T1000 (cell line): ENCODE measurements at places on chromosomes 11 and 22.
A peak's percentile ranks its signal among the peaks of the same experiment; 100 is the strongest.

DNA sequence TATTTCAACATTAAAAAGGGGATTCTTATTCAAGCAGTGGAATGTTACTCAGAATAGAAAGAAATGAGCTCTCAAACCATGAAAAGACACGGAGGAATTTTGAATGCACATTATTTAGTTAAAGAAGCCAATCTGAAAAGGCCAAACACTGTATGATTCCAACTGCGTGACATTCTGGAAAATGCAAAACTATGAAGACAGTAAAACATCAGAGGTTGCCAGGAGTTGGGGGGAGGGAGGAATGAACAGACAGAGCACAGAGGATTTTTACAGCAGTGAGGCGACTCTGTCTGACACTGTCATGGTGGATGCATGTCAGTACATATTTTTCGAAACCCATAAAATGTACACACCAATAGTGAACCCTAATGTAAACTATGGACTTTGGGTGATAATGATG lies 22.9 kb upstream of the THY1 start:
- no peak for DNase-seq

DNA sequence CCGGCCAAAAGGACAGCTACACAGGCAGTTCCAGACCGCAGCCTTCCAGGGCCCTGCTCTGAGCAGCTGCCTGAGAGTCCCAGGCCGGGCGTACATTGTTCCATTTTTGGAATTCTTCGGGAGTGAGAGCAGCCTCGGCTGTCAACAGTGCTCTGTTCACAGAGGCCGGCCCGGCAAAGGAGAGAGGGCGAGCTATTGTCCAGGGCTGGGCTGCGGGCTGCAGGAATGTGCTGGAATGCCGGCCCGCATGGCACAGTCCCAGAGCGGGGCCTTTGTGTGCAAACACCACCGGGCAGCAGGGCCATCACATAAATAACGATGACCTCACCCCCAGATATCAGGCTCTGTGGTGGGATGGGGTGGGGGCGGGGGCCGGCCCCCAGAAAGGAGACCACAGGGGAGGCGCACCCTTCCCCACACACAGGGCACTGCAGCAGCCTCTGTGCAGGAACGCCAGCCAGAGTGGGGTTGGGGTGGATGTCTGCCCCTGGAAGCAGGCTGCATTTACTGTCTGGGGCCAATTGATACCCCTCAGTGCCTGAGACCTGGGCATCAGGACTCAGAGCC lies 15.8 kb downstream of the LINC01488 start:
- peak; percentile 88 for DNase-seq

DNA sequence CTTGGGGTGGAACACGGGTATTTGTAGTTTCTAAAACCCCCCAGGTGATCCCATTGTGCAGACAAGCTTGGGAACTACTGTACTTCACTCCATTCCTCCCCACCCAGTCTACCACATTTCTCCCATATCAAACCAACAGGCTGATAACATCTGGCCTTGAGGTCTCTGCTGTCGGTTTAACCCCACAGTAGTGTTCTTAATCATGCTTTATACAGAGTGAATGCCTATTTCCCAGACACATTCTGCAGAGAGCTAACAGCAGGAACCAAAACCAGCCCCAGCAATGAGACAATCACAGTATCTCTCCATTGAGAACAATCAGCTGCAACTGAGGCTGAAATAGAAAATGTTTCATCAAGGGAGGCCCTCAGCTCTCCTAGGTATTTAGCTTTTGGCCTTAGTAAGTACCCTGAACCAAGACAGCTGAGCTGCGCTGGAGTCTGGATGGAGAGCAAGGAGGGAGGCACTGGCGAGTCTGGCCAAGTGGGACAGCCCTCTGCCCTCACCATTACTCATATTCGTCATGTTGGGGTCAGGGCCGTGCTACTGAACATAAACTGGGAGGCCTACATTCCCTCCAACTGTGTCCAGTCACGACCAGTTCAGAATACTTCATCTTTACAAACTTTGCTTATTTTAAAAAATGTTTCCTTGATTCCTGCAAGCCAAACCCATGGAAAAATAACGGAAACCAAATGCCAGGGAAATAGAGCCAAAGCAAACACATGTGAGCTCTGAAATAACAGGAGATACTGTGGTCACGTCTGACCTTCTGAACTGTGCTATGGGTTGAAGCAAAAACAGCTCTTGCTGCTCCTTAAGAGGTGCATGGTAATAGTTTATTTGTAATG lies 81.0 kb downstream of the CCDC34 start:
- DNase-seq = no peak

- DNase-seq = no peak
These were observed 117.5 kb upstream of the TOP3B start for GRCh38 chr22:22099833-22100812.

DNA sequence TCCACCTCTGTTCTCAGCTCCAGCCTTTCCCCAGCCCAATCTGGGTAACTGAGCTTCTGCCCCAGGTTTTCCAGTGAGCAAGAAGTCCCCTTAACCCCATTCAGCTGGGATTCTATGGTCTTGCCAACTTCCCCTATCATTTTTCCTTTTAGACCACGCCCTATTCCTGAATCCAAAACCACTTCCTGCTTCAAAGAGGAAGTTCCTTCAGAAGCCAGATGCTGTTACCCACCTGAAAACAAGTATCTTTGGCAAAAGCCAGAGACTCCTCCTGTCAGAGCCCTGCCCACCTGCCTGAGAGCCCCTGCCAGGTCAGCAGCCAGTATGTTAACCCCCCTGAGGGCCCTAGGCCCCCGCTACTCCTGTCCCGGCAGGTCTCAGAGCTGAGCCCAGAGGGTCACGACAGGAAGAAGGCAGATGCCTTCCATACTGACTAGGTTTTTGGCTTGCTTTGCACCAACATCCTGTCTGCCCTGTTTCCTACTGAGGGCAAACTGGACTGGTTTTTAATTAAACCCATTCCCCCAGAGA lies 20.3 kb upstream of the MICAL2 start:
- no peak for DNase-seq

DNA sequence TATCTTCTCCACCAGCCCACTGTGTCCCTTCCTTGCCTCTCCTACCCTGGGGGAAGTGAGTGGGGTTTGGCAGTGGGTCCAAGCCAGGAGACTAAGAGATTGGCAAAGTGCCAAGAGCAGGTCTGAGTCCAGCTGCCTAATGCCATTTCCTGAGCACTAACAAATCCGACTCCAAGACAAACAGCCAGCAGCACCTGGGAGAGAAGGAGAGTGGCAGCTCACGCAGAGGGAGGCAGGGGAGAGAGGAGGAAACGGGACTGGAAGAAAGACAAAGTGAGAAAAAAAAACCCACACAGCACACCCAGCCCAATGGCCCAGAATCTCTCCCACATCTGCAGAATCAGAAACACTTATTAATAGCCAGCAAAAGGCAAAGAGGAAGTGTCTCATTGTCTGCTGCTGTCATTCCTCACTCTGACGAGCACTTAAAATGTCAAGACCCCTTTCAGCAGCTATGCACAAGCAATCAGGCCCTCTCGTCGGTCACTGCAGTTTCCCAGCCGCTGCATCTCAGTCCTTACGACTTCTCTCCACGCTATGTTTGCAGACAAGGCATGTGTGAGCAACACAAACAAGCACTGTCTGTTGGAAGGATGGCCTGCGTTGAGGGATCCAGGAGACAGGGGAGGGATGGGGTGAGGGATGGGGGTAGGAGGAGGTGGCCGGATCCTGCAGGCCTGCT lies 558.4 kb upstream of the CADM1 start:
- DNase-seq = no peak

- no peak for DNase-seq
These were observed 812.9 kb downstream of the JRKL start for GRCh38 chr11:97202613-97203292.

DNA sequence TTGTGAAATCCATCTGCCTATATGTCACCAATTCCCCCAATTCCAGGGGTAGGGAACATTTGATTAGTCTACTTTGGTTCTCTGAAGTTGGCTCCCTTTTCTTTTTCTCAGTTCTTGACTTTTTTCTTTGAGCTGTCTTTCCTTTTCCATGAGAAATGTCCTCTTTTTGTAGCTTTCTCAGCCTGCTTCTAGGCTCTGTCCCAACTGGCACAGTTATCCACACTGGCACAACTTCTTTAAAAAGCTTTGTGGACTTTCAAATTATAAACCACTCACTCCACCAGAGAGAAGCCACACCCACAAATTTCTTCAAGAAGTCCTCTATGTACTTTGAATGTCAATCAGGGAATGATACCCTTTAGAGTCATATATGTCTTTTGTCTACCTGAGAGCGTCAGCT lies 100.5 kb downstream of the TTC17 start:
- DNase-seq = no peak

DNA sequence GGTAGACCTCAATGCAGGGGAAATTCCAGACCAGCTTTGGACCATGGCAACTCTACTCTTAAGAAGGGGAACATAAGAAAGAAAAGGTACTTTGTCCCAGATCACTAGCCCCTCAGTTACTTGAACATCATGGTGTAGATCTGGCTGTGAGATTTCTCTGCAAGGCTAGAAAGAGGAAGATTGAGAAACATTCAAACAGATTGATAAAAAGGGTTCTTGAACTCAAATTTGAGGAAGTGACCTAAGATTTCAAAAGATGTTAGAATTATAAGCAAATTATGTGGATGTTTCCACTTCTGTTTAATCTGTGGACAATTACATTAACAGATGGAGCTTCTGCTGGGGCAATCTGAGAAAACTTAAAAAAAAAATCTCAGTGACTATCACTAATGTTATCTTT lies 21.8 kb upstream of the UPB1 start:
- no peak for DNase-seq

- DNase-seq = no peak
These were observed 28.5 kb upstream of the PAK1 start for GRCh38 chr11:77502346-77502905.

GRCh38 chr11:75233754-75234172 lies 6.8 kb upstream of the TPBGL start:
- DNase-seq = no peak

DNA sequence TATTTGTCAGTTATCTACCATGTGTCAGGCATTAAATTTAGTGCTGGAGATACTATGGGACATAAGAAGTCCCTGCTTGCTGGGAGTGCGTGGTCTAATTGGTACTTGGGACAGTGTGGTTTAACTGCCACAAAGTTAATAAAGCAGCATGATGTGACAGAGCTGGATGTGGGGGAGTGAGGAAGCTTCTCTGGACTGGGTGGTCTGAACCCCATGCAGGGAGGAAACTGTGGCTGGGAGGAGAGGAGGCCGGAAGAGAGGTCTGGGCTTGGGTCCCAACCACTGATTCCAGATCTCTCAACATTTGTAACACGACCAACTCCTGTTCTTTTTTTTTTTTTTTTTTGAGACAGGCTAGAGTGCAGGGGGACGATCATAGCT lies 37.1 kb downstream of the ST3GAL4 start:
- DNase-seq = no peak

DNA sequence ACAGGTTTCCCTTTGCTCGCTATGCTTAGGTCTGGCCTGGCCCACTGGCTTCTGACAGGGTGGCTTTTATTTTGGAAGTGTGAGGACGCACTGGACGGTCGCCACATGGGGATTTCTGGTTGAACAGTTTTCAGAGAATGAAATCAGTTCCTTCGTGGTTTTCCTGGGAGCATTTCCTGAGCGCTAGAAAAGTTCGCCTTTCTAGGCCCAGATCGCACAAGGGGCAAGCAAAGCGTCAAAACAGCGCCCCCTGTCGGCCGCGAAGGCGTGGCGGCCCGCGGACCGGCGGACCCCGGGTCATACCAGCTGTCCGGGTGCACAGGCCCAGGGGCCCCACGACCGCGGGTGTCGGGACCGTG lies 12.7 kb upstream of the CYP2R1 start:
- no peak for DNase-seq

DNA sequence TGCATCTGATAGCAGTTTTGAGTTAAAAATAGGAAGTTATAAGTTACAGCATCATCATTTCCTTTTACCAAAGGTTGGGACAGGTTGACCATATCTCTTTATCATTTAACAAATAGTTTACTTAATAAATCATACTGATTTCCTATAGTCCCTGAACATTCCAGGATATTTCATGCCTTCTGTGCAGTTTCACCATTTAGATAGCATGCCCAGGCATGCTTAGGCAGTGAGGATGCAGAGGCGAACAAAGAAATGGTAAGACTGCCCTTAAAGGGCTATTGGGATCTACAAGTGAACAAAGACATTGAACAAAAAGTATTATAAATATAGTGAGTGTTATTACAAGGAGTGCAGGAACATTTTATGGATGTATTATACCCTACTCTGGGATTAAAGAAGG lies 96.4 kb downstream of the PRMT3 start:
- no peak for DNase-seq

DNA sequence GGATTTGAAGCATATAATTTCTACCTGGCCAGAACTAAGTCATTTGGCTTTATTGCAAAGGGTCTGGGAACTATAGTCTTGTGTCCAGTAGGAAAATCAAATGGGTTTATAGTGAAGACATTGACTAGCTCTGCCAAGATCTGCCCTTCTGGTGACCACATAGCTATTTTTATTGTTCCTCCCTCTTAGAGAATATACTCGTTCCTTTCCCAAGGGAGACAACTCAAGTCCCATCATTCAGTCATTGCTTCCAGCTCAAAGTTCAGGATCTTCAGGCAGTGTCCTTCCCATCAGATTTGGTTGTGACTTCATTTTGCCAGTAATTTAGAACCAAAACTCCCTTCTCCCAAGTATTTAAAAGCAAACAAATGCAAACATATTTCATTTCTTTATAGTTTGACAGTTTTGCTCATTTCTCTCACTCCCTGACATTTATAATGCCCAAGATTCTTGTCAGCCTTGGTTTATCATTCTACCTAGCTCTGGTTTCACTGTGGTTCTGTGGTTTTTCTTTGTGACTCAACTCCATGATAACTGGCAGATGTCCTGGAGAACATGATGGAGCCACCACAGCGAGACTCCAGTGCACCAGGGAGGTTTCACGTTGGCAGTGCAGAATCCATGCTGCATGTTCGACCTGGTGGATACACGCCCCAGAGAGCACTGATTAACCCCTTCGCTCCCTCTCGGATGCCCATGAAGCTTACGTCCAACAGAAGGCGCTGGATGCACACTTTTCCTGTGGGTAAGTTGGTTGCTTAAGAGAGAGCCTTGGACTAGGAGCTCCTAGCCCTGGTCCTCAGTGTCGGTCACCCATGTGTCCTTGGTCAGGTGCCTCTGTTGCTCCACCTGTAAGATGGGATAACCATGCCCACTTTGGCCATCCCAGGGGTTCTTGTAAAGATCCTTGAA lies 64.9 kb downstream of the DEPDC5 start:
- DNase-seq = no peak

DNA sequence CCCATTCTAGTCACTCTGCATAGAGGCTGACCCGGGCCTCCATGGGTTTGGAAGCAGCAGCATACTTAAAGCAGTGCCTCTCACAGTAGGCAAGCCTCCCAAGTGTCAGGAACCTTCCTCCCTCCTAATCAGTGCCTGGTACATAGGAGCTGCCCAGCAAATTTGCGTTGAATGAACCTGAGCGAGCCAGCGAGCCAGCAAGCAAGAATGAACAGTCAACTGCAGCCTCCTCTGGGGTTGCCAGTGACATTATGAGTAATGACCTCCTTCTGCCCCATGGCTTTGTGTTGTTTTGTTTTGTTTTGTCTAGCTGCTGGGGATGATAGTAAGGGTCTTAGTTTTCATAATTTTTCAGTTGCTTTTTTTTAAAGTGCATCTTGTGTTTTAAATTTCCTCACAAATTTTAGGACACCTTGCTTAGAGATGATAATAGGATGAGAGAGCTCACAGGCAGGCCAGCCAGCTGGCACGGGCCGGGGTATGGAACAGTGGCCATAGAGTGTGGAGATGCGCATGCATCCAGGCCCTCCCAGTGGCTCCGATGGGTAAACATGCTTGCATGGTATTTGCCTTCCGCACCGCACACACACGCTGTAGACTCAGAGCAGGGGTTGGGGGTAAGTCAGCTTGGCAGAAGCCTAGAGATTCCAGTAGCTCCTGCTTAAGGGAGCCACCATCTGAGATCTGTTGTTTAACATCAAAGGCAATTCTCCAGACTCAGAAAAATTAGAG lies 36.1 kb downstream of the TTC12 start:
- DNase-seq = no peak

- no peak for DNase-seq
These were observed 422.3 kb downstream of the SOX6 start for GRCh38 chr11:15933886-15934625.
